ENCODE measurements at places on chromosomes 16 and 17. TPM values are rescaled to one million over a fixed set of nuclear protein-coding genes. Genes with fewer than 3 reads are reported as not detected.

- DNase-seq = peak; percentile 82
- no peak overlapping the region for H3K4me3 ChIP-seq
- H3K27me3 ChIP-seq = no peaks in the 10 kb centered on the region
- no peaks in the 10 kb centered on the region for H3K4me1 ChIP-seq
- no peak overlapping the region for H3K27ac ChIP-seq
- no peaks in the 10 kb centered on the region for H3K36me3 ChIP-seq
These were observed 5.4 kb downstream of the BANP start for GRCh38 chr16:87956365-87957231.

DNA sequence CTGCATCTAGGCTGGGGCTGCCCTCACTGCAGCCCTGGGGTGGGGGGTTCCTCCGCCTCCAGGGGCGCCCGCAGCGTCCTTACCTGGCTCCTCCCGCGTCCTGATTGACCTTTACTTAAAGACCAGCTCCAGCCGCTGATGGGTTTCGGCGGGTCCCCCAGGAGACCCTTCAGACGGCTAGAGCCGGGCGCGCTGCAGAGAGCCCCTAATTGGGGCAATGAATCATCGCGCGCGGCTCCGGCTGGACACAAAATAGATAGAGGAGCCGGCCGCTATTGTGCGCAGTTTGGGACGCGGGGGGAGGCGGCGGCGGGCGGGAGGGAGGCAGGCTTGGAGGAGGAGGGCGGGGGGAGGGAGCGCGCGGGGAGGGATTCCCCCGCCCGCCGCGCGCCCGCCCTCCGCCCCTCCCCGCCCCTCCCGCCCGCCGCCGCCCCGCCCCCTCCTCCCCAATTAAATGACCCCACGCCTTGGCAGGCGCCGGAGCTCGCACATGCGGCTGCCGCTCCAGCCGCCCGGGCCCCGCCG, 56.5 kb upstream of the CIBAR2 start:
- H3K27ac ChIP-seq = no peak overlapping the region
- no peak overlapping the region for H3K4me3 ChIP-seq
- H3K27me3 ChIP-seq = no peaks in the 10 kb centered on the region
- H3K36me3 ChIP-seq = no peaks in the 10 kb centered on the region
- peak; percentile 70 for DNase-seq
- H3K4me1 ChIP-seq = no peaks in the 10 kb centered on the region

- no peaks in the 10 kb centered on the region for H3K27me3 ChIP-seq
- no peak overlapping the region for H3K27ac ChIP-seq
- H3K36me3 ChIP-seq = no peaks in the 10 kb centered on the region
- H3K4me1 ChIP-seq = no peaks in the 10 kb centered on the region
- H3K4me3 ChIP-seq = no peak overlapping the region
- no peak for DNase-seq
These were observed 99.4 kb downstream of the CYLD start for GRCh38 chr16:50841081-50841886.

- peak; percentile 82 for DNase-seq
- H3K4me3 ChIP-seq = no peak overlapping the region
- peak overlapping the region; percentile 52 for H3K27ac ChIP-seq
- no peaks in the 10 kb centered on the region for H3K4me1 ChIP-seq
These were observed 6.7 kb downstream of the NUPR1 start for GRCh38 chr16:28531777-28532744.

DNA sequence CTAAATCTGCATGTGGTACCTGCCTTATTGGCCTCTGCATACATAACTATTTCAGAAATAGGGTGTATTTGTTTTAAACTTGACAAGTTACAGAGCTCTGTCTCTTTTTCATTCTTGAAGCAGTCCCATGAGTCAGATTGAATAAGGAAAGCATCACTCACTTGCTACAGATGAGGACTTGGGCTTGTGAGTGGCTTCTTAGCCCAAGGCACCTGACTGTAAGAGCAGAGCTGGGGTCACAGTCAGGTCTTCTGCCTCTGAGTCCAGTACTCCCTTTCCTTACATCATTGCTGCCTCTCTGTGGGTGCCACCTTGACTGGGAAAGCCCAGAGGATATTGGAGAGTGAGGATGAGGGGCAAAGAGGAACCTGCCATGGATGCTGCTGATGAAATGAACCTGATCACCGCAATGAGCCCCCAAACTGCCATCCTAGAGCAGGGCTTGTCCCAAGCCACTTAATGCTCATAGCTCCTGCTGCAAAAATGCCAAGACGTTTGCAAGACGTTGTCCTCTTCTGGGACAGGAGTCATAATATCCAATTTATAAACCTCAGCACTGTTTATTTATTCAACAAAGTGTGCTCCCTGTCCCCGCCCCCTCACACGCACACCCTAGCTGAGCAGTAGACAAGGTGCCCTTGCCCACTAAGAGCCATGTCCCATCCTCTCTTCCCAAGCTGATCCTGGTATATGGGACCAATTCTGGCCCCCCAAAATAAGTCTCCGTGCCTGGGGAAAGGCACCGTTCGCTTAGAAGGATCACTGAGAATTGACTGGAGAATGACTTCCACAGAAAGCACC, 74.1 kb downstream of the CCDC182 start:
- no peaks in the 10 kb centered on the region for H3K4me1 ChIP-seq
- no peak overlapping the region for H3K27ac ChIP-seq
- H3K27me3 ChIP-seq = no peaks in the 10 kb centered on the region
- H3K36me3 ChIP-seq = no peaks in the 10 kb centered on the region
- no peak for DNase-seq

DNA sequence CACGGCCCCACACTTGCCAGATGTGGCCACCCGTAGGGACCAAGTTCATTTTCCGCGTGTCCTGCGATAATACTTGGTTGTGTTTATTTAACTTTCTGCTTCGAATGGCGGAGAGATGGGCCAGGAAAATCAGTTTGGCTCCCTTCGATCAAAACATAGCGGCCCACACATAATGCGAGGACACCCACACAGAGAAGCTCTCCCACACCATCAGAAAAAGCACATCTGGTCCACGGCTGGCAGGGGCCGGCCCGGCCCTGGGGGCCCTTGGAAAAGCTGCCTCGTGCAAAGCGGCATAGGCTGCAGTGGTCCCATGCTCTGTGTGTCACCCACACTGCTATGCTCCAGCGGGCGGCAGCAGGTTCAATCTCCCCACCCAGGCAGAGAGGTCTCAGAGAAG, 46.9 kb downstream of the ZNF423 start:
- H3K27ac ChIP-seq = no peak overlapping the region
- no peak for DNase-seq
- no peak overlapping the region for H3K4me3 ChIP-seq
- no peaks in the 10 kb centered on the region for H3K27me3 ChIP-seq
- H3K36me3 ChIP-seq = no peaks in the 10 kb centered on the region

GRCh38 chr17:72861811-72862210, 230.7 kb downstream of the SLC39A11 start:
- no peaks in the 10 kb centered on the region for H3K27me3 ChIP-seq

DNA sequence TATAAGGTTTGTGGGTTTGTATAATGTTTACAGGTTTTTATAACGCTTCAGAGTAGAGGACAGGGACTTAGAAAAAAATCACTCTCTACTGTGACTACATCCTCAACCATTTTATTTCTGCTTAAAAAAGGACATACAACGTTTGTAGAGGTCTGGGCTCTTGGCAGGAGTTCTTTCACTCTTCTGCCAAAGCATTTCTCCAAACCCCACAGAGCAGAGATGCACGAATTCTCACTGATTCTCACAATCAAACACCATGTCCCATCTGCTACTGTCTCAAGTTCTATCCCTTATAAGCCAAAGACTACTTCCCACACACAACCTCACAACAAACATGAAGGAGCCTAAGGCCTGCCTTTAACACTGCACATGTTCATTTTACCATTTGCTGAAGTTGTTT, 7.0 kb upstream of the ANKFY1 start:
- no peak overlapping the region for H3K27ac ChIP-seq
- H3K4me1 ChIP-seq = peaks cover 2% of the 10 kb centered on the region
- no peaks in the 10 kb centered on the region for H3K27me3 ChIP-seq
- no peak for DNase-seq

DNA sequence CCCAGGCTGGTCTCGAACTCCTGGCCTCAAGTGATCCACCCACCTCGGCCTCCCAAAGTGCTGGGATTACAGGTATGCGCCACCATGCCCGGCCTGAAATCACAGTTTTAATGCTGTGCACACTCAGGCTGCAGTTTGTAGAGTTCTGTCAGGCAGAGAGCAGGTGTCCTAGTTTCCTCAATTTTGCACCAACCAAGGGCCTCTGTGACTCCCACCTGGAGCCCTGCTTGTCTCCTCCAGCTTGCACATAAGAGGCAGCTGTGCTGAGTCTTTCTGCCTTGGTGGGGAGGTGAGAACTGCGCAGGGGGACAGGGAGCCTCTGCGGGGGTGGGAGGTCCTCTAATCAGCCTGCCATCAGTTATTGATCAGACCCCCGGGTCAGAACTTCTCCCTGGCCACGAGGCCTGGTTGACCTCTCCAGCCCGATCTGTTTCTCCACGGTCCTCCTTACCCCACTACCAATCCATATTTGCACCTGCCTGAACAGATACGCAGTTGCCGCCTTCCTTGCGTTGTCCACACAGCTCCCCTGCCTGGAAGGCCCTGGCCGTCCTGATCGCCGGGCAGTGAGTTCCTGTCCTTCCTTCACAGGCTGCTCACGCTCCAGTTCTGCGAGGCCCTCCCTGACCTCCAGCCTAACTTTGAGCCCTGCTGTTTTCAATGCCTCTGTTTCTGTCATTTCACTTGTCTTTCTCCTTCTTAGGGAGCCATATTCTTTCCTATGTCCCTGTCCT, 48.1 kb upstream of the SIAH1 start:
- H3K27ac ChIP-seq = no peak overlapping the region
- DNase-seq = no peak
- H3K36me3 ChIP-seq = no peaks in the 10 kb centered on the region
- no peaks in the 10 kb centered on the region for H3K4me1 ChIP-seq

DNA sequence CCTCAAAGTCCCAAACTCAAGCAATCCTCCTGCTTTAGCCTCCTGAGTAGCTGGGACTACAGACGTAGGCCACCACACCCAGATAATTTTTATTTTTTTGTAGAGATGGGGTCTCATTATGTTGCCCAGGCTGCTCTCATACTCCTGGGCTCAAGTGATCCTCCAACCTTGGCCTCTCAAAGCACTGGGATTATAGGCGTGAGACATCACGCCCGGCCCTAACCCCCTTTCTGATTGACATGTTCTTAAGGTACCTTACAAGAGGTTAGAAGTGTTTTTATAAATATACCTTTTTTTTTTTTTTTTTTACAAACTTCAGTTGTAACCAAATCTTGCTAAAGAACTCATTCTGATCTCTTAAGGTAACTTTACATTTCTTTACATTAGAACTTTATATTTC, 64.8 kb downstream of the GNA13 start:
- no peak overlapping the region for H3K4me3 ChIP-seq
- H3K27me3 ChIP-seq = no peaks in the 10 kb centered on the region
- H3K4me1 ChIP-seq = no peaks in the 10 kb centered on the region
- no peaks in the 10 kb centered on the region for H3K36me3 ChIP-seq
- DNase-seq = no peak

Gene SSTR5
- total RNA-seq = 0.26 TPM

Gene DNAAF8
- not detected for total RNA-seq

Gene C17orf67
- total RNA-seq = 5.0 TPM

Gene SPNS3
- 0.19 TPM for total RNA-seq

Gene ASPA
- total RNA-seq = 3.2 TPM

Gene BIRC5
- total RNA-seq = 2.8 TPM
